ENCODE measurements at places on chromosomes 11 and 22.
A peak's percentile ranks its signal among the peaks of the same experiment; 100 is the strongest.

DNA sequence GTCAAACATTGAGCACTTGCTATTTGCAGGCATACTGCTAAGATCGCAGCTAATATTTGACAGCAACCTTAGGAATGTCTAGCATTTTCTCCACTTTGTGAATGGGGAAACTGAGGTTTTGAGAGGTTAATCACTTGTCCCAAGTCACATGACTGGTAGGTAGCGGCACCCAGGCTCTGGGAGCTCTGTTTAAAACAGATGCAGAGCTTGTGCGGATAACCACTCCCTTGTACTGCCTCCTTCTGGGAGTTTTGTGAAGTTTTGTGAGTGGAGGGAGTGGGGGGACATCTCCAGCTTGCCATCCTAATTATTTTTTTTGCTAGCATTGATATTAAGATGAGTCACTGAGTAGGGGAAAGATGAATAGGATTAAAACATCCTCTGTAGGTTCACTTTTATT, 134.7 kb downstream of the GRIK4 start:
- no peak for DNase-seq

DNA sequence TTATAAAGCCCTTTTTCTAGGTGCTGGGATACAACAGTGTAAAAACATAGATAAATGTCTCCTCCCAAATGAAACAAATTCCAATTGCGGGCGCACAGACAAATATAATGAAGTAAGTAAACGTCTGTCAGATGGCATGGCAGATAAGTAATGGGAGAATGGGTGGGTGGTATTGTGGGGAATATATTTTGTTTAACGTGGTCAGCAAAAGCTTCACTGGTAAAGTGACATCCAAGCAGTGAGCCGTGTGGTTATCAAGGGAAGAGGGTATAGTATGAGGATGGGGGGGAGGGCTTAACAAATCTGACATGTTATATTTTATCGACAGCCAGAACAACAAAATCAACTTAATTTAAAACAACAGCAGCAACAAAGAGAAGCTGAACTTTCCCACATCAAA, 1.2 kb downstream of the SVIP start:
- DNase-seq, result no peak

GRCh38 chr11:33476945-33477606, 219.9 kb downstream of the HIPK3 start:
- no peak for DNase-seq

DNA sequence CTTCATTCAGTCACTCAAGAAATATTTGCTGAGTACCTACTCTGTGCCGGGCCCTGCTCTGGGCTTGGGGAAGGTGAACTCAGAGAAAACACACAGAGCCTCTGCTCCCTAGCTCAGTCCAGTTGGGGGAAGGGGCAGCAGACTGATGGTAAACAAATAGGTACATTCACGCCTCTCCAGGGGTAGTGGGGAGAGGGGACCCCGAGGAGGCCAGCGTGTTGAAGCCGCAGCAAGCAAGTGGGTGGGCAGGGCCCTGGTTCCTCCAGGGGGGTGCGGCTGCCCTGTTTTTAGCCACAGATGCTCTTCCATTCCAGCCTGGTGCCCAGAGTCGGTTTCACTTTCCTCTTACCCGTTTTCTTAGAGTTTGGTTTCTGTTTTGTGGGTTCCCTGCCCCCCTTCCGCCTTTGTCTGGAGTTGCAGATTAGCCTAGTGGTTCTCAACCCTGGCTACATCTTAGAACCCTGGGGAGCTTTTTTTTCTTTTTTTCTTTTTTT, 8.7 kb downstream of the DRAP1 start:
- DNase-seq, result peak; percentile 77

DNA sequence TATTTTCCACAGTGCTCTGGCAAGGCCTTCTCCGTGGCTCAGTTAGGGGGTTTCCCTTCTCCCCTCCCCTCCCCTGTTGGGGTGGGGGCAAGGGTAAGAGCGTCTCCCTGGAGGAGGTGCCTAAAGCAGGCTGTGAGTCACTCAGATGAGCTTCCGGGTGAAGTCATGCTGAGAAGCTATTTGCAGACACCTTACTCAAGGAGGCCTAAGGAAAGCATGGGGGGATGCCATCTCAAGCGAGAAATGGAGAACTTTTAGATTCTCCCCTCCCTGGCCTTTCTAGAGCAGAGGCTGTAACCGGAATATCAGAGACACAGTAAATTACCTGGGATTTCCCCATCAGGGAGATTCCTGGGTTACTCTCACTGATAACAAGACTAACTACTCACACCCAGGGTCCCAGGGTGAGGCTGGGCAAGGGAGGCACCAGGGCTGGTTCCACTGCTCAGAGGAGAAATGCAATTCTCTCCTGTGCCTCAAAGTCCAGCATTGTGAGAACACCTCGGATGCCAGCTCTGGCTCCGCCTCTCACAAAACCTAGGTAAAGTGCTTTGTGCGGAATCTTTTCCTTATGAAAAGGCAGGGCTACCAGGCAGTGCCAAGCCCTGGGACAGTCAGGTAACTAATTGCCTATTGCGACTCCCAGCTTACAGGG, 123.6 kb downstream of the ABTB2 start:
- DNase-seq, result peak; percentile 74

Measured in T-cell (primary cell).